ENCODE measurements at places on chromosomes 12 and 14.

- no peak for DNase-seq
Observed at GRCh38 chr12:102965281-102966155, 8.0 kb downstream of the ASCL1 start.

DNA sequence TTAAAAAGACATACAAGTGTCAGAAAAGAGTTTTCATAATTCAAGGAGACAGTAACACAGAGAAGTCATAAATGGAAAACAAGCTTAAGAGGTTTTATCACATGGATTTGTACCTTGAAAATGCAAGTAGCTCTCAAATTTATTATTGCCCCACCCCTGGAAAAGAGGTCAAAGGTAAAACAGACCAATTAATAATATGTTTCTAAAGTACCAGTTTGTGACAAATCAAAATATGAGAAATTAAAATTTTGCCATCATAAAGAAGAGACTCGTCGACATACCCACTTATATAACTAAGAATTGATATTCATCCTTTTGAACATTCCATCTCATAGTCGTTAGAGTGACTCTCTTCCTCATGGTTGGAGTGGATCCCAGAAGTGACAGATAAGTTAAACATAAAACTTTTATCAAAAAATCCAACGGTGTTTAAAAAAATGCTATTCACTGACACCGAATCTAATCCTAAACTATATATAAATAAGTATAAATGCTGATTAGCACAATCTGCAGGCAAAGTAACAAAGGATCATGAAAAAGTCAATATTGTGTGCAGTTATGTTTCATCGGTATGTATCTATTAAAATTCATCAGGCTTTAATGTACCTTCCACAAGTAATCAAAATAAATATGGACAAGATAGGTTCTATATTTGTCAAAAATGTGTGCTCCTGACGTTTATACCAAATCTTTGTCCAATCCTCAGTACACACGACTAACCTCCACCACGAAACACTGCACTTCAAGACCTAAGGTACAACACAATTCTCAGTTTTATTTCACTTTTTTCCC lies 2.3 kb downstream of the CORO1C start:
- DNase-seq = no peak

- DNase-seq = no peak
Observed at GRCh38 chr12:44465139-44465538, 411.0 kb downstream of the NELL2 start.

DNA sequence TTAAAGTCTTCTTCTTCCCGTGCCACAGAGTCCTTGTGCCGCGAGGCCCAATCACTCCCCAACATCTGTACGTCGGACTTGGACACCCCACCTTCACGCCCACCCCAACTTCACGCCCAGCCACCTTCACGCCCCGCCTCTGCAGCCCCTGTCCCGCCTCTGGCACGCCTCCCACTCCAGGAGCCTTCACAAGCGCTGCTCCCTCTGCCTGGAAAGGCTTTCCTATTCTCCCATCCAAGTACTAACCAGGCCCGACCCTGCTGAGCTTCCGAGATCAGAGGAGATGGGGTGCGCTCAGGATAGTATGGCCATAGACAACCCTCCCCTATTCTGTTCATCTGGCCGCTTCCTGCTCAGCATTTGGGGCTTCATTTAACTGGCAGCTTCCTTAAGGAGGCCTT lies 17.3 kb upstream of the EIF5 start:
- DNase-seq = no peak

GRCh38 chr12:65886996-65887395 lies 62.7 kb downstream of the HMGA2 start:
- DNase-seq = no peak

- no peak for DNase-seq
Observed at GRCh38 chr12:44777044-44777443, 99.1 kb downstream of the NELL2 start.

GRCh38 chr14:22583994-22584393 lies 5.0 kb downstream of the DAD1 start:
- DNase-seq = no peak

Measured in NCI-H446 treated with DMSO at 0.1 percent for 48 hours (cell line).